Adrenal gland (tissue), 19 donors: ENCODE measurements at places on chromosomes 16 and 17. TPM values are rescaled to one million over a fixed set of nuclear protein-coding genes. Genes with fewer than 3 reads are reported as not detected.

- H3K4me1 ChIP-seq, result no peaks in the 10 kb centered on the region
- no peak for DNase-seq
- H3K27ac ChIP-seq, result no peak overlapping the region
- no peak overlapping the region for H3K4me3 ChIP-seq
- H3K36me3 ChIP-seq, result no peaks in the 10 kb centered on the region
- no peaks in the 10 kb centered on the region for H3K27me3 ChIP-seq
Observed at GRCh38 chr17:63124958-63125357, 158.9 kb downstream of the TANC2 start.

ACLY gene
- 84.3 TPM for total RNA-seq

DNA sequence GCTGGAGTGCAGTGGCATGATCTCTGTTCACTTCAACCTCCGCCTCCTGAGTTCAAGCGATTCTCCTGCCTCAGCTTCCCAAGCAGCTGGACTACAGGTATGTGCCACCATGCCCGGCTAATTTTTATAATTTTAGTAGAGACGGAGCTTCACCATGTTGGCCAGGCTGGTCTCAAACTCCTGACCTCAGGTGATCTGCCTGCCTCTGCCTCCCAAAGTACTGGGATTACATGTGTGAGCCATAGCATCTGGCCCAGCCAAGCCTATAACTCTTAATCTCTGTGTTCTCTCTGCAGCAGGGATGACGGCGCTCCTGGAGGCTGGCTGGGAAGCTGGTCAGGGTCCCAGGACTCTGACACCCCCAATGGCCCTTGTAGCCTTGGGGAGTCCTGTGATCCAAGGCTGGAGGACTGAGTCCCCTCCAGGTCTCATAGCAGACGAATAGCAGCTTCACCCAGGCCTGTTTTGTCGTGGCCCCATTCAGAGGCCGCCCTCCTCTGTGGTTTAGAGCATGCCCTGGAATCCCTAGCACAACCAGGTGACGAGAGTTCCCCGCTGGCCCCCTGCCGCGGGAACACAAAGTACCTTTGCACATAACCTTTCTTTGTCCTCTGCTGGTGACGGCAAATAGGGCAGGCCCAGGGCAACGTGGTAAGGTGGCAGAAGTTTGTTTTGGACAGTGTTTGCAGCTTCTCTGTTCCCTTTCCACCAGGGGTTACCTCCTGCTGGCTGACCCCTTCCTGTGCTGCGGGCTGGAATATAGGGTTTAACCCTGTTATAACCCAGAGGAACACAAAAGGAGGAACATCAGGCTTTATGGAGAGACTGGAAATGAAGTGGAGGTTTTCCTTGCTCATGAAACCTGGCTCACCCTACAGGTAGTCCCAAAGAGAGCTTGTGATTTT, 43.0 kb upstream of the TOB1 start:
- H3K36me3 ChIP-seq, result no peaks in the 10 kb centered on the region
- H3K4me3 ChIP-seq, result no peak overlapping the region
- no peaks in the 10 kb centered on the region for H3K27me3 ChIP-seq

GRCh38 chr16:90032674-90033331, 13.5 kb upstream of the DBNDD1 start:
- H3K4me1 ChIP-seq, result no peaks in the 10 kb centered on the region
- peaks cover 28% of the 10 kb centered on the region for H3K36me3 ChIP-seq
- DNase-seq, result no peak
- no peak overlapping the region for H3K27ac ChIP-seq

COX6A2 gene
- not detected for total RNA-seq

DNA sequence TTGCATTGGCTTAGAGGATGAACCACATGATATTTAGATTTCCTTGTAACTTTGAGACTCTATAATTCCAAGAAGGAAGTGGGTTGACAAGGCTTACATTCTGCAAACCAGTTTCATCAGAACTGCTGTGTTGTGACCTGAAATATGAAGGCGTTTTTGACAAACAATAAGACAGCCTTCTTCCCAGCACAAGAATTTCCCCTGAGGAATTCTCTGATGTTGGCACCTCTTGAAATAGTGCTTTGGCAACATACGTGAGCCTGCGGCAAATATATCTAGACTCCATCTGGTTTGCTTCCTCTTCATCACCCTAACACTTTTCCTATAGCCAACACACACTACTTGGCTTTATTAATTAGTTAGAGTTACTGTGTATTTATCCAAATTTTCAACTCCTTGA, 585.5 kb upstream of the SOX9 start:
- no peaks in the 10 kb centered on the region for H3K36me3 ChIP-seq
- no peaks in the 10 kb centered on the region for H3K27me3 ChIP-seq
- H3K4me3 ChIP-seq, result no peak overlapping the region
- DNase-seq, result no peak

- no peaks in the 10 kb centered on the region for H3K36me3 ChIP-seq
- H3K27me3 ChIP-seq, result no peaks in the 10 kb centered on the region
- H3K27ac ChIP-seq, result peak overlapping the region; percentile 93
- H3K4me1 ChIP-seq, result peaks cover 38% of the 10 kb centered on the region
- DNase-seq, result no peak
Observed at GRCh38 chr17:81093619-81094508, 58.9 kb downstream of the BAIAP2 start.
